ENCODE measurements at places on chromosomes 3 and 15. TPM values are rescaled to one million over a fixed set of nuclear protein-coding genes. Genes with fewer than 3 reads are reported as not detected.

GRCh38 chr15:68862415-68862814 lies 41.7 kb upstream of the ANP32A start:
- no peak for DNase-seq

- no peak for DNase-seq
Observed at GRCh38 chr15:78399091-78399490, 38.9 kb upstream of the IREB2 start.

GRCh38 chr15:42121682-42122081 lies 27.3 kb upstream of the PLA2G4D start:
- DNase-seq = no peak

DNA sequence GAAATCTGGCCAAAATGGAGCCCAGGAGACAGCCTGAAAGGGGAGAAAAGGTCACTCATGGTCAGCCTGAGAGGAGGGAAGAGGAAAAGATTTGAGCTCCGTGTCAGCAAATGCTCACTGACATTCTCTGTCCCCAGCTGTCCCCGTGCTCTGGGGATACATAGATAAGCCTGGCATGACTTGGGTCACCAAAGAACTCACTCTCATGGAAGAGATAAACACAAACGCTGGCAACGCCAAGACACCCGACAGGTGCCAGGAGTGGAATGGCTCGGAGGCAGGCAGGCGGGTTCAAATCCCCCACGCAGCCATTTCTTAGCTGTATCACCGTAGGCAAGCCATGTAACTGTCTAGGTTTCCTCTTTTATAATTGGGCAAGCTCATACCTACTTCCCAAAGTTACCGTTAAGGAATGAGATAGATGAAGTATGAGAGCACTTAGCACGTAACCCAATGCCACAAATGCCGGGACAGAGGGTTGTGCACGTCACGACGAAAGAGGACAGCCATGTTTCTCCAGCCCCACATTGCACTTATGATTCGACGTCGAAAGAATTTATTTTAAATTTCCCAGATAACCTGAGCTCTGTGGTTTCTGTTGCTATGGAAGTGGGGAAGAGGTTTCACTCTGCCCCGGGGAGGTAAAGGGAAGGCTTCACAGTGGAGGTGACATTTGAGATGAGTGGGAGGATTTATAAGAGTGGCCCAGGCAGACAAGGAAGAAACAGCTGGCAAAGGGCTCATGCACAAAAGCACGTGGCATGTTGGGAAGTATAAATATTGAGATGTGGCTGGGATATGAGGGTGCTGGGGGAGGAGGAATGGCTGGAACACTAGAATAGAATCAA lies 41.4 kb upstream of the TSEN2 start:
- DNase-seq = no peak

DNA sequence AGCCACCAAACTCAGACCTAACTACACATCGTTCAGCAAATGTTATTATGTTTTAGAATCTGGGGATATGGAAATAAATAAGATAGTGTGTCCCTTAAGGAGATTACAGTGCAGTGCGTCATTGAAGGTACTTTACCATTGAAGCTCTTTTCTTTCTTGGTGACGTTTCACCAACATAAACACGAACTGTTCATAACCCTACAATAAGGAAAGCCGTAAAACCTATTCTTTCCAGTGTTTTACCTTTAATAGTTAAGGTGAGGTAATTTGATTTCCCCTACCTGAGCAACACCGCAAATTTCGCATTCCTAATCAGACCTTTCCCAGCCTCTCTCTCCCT lies 826 bp downstream of the CCDC66 start:
- no peak for DNase-seq

GRCh38 chr3:141738891-141739363 lies 829 bp downstream of the RNF7 start:
- DNase-seq = peak; percentile 16

DNA sequence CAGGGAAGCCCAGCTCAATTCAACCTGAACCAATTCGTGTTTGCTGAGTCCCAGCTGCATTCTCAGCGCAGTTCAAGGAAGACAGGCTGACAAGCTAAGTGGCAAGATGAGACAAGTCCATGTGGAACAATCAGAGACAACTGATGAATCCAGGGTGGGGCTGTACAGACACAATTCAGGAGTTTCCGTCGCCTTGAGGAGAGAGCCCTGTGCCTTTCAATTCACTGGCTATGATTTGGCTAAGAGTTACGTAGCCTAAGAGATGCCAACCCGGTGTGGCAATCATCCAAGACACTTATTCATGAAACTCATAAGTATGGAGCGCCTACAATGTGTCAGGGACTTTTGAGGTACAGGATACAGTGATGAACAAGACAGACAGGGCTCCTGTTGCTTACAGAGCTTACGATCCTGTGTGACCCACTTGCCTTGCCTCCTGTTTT lies 15.5 kb upstream of the ZBED2 start:
- DNase-seq = peak; percentile 12

- DNase-seq = no peak
Observed at GRCh38 chr3:134600206-134600605, 50.6 kb downstream of the KY start.

DNA sequence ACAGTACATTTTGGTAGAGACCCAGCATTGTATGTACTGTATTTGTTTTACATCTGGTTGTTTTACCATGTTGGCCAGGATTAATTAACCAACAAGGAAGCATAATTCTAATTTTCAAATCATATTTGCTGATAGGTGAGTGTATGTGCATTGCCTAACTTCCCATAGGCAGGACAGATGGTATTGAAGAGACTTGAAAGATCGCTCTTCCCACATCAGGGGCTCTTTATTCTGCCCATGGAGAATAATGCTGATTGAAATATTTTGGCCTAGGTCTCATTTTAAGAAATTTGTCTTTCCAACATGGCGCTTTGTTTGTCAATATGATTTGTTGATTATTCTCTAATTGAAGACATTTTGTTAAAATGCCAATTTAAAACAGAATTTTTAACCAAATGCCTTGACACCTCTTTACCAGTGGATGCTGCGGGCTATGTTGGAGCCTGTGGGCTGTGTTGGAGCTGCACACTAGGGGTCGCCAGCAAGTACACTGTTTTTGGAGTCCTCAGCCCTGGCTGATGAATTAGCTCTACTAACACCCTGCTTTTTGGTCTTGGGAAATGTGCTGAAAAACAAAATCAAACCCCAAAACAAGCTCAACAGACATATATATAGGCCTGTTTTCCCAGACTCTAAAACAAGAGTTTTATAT lies 5.3 kb downstream of the P2RY12 start:
- no peak for DNase-seq

DNA sequence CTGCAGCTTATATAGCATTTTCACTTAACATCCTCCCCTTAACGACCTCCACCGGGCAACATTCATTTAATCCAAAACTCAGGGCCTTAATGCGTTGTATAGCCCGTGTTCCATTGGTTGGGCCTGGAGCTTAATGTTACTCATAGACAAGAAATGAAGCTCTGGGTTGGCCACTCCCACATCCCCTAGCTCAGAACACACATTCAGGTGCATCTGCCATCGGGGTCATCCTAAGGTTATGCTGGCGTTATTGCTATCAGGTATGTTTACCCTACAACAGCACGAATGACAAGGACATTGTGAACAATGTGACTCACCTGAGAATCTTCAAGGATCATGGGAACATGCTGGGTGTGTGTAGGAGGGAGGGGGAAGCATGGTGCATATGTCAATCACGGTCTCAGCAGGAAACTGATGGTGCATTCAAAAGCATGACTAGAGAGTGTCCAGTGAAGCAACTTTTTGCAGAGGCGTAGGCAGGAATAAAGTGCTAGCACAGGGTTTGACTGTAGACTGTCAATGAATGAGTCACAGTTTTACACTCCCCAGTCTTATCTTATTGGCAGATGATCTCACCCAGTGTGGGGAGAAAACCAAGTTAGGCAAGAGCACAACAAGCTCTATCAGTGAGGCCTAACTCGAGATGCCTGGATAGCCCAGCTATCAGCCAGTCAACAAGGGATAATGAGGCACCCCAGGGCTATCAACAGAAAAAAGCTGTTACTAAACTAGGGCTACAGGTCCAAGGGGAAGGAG lies 402.1 kb upstream of the MCTP2 start:
- peak; percentile 29 for DNase-seq

DNA sequence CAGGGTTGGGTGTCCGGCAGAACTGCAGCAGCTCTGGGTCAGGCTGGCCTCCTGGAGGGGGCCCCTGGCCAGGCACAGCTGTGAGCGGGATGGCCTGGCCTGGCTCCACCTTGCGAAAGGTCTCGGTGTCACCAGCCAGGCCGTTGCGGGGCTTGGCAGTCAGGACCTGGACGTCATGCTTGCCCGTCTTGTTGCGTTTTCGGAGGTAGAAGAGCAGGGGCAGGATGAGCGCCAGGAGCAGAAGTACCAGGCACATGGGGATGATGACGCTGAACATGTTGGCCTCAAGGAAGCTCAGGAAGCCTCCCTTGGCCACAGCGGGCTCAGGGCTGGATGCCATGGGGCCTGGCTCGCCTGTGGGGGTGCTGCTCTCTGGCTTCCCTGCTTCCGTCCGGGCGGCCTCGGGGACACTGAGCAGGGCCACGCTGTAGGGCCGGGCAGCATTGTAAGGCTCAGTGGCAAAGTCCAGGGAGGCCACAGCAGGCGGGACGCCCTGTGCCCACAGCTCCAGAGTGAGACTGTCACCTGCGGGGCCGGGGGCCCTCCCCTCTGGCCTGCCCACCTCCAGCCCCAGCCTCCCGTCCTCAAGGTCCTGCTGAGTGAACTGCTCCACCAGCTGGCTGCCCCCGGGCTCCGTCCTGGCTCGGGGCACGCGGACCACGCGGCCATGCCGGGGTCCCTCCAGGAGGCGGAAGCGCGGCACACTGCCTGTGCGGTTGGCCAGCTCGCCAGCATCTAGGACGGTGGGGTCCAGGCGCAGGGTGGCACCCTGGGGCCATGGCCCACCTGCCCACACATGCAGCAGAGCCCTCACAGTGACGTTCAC lies 28.1 kb downstream of the SNX33 start:
- no peak for DNase-seq

DNA sequence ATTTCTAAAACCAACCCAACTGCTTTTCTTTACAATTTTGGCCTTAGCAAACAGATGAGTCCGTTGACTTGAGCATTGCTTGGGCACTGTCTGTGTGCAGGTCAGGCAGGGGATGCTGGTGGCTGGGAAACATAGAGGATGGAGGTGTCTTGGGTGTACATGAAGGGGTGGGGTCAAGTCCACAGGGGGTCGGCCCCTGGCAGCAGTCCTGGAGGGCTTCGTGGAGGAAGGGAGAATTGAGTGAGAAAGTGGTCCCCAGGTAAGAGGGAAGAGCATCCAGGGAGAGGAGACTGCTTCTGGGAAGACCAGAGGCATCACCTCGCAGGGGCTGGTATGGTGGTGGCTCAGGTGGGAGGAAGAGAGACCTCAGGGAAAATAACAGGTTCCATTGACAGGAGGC lies 144.8 kb downstream of the TJP1 start:
- DNase-seq = no peak

DNA sequence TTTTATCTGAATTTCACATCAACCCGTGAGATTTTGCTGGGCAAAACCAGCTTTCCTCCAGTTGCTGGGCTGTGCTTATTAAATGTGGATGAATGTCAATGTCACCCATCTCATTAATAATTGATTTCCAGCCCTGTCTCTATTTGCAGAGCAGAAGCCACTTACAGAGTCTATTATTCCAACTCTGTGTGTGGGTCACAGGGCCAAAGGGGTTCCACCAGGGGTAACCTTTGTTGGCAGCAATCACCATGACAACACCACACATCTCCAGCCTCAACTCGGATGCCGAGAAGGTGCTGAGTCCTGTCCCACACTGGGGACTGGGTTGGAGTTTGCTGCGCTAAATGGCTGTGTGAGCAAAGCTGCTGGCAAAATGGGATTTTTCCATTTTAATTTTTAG lies 51.1 kb upstream of the WNT5A start:
- DNase-seq = no peak

DNA sequence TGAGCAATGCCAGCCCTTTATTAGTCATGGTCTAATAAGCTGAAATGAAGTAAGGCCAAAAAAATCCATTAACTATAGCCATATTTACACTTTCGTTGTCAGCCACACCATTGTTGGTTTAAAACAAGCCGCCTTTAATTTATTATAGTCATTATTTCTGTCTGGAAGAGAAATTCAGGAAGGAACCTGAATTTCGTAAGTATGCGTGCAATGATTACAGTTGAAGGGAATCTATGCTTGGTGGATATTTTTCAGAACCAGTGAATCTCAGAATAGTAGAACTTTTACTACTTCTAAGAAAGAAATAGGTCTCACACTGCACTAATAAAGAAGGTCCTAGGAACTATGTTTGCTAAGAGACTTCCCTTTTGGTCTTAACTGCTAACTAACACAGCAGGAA lies 59.1 kb downstream of the FAM43A start:
- no peak for DNase-seq

- no peak for DNase-seq
Observed at GRCh38 chr3:87793337-87793877, 265.4 kb downstream of the CGGBP1 start.

GRCh38 chr3:179266701-179267211 lies 15.8 kb upstream of the KCNMB3 start:
- DNase-seq = no peak

DNA sequence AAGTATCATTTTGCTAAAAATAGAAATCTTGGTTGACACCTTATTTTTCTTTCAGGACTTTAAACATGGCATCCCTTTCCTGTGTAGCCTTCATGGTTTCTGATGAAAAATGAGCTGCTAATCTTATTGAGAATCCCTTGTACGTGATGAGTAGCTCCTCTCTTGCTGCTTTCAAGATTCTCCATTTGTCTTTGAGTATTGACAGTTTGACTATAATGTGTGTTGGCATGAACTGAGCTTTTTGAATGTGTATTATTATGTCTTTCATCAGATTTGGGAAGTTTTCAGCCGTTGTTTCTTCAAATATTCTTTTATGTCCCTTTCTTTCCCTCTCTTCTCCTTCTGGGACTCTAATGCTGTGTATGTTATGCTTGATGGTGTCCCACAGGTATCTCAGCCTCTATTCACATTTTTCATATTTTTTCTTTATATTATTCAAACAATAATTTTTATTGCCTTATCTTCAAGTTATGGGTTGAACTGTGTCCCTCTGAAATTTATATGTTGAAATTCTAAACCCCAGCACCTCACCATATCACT lies 4.1 kb upstream of the C3orf22 start:
- DNase-seq = no peak

DNA sequence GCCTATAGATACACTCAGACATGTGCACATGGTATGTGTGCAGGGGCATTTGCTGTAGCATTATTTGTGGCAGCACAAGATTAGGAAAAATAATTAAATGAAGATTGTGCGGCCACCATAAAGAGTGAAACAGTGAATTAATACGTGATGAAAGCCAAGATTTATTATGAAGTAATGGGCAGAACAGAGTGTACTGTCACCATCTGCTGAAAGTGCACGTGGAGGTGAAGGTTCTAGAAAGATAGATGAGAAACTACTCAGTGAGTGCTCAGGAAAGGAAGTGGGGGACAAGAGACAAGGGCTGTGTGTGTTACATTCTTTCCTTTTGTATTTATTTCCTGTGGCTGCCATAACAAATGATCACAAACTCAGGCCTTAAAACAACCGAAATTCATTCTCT lies 246.1 kb upstream of the ATP10A start:
- DNase-seq = no peak

The GOLGA6L7 gene
- 2.7 TPM for total RNA-seq

The DPPA2 gene
- total RNA-seq = 2.1 TPM

The ETV5 gene
- 16.5 TPM for total RNA-seq

The TRNT1 gene
- total RNA-seq = 18.1 TPM

Measured in prostate gland (tissue), 2 donors.